HS-5 (cell line): ENCODE measurements at places on chromosomes 12 and 14.
A peak's percentile ranks its signal among the peaks of the same experiment; 100 is the strongest.

DNA sequence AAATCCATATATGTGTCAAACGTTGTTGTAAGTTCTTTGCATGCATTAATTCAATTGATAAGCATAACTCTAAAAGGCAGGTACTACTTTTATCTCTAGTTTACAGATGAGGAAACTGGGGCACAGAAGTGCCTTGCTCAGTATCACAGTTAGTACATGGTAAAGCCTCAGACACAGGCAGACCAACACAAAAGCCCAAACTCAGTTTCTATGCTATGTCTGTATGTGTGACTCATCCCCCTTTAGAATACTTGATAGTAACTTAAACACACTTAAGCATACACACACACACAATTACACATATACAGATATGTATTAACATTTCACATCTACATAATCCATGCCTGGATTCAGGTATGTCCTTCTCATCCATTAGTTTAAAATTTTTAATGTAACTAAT lies 88.0 kb downstream of the EPS8 start:
- DNase-seq, result no peak

DNA sequence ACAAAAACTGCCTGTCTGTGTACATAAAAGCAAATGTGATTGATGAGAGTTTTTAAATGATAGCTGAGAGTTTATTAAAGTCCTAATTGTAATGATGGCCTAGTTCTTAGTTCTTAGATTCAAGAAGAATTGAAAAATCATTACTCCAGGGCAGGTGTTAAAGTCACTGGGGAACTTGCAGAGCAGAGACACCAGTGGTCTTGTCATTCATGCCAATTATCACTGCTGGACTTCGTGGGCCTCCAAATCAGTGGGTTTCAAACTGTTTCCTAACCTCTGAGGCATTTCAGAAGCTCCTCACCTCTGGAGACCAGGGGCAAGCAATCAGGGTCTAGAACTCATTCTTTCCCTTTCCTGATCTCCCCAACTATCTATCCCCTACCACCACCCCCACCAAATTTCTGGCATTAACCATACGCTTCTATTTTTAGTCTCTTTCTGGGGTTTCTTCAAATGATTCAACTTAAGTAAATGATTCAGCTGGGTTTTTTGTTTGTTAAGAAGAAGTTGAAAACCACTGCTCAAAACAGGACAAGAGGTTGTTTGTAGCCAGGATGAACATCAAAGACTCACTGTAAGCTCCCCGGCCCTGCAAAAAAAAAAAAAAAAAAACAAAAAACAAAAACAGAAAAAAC lies 80.1 kb downstream of the CEP83 start:
- no peak for DNase-seq

DNA sequence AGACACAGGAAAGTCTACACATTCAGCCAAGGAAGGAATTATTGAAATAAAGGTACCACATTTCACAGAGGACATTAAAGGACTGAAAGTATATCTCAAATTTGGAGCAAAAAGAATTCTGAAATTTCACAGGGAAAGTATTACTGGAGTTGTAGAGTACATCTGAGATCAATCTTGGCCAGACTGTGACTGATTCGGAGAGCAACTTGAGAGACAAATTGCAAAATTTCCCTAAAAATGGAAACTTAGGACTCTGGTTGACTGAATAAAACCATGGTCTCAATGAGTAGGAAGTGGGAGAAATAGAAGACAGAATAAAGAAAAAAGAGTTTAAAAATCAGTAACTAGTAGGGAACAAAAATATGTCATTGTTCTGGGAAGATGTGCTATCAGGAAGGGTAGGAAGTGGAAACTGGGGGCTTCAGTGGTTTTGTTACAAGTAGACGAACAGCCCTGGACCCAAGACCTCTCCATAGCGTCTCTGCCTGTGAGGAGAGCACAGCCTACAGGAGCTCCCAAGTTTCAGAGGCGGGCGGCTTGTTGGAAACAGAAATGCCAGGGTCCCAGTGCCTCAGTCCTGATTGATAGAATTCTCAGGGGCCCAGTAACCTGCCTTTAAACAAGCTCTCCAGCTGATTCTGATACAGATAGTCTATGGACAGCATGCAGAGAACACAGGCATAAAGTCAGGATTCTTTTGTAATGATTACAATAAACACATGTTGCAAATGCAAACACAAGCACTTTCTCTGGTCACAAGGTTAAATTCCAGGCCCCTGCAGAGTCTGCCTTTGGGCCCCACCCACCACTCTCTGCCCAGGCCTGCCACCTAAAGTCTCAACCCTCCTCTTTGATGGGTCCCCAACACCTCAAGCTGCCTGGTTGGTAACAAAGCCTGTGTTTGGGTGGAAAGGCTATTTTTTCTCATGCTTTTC lies 63.1 kb downstream of the BBS10 start:
- DNase-seq, result peak; percentile 37

DNA sequence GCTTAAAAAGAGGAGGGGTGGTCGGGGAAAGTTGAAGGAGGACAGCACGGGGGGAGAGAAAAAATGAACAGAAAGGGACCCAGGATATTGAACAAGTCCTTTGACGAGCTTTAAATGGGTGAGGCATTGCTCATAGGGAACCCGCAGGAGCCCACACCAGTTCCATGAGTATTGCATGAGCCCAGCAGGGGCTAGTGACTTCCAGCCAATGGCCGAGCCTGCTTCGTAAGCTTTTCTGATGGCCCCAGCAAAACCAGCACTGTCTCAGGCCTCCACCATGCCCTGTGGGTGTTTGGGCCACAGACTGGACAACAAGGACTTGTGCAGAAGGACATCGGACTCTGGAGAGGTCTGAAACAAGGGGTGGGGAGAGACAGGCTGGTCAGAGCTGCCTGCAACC lies 109.5 kb downstream of the ZFP36L1 start:
- no peak for DNase-seq

GRCh38 chr12:120062976-120063579 lies 53.5 kb downstream of the RAB35 start:
- DNase-seq, result no peak

DNA sequence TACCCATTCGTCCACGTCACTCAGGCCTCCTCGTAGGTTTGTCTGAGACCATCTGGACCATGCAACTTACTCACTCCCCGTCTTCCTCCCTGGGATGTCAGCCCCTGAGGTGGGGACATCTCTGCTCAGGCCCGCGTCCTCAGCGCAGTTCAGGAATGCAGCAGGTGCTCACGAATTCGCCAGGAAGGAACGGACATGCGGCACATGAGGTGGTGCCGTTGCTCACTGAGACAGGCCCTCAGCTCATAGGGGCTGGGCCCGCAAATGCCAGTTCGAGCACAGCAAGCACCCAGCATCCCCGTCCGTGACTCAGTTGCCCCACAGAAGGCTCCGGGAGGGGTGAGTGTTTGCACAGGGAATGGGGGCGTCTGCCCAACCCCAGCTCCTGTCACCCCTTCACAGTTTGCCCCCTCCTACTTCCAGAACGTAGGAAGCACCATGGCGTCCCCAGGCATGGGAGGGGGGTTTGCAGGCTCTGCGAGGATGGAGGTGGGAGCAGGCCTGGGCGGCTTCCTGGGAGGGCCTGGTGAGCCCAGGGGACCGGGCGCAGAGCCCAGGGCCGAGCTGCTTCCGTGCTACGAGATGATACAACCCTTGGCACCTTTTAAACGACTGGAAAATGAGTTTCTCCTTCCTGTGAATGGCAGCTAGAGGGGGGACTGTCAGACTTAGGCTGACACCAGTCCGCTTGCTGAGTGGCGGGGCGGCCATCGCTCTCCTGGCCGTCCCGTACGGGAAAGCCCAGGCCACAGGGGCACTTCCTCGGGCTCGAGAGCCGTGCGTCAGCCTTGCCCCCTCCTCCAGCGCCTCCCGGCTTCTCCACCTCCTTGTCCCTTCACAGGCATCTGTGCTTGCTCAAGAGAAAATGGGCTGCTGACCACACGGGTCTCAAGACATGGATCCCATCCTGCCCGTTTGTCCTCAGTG lies 6.9 kb downstream of the GALNT9 start:
- no peak for DNase-seq

DNA sequence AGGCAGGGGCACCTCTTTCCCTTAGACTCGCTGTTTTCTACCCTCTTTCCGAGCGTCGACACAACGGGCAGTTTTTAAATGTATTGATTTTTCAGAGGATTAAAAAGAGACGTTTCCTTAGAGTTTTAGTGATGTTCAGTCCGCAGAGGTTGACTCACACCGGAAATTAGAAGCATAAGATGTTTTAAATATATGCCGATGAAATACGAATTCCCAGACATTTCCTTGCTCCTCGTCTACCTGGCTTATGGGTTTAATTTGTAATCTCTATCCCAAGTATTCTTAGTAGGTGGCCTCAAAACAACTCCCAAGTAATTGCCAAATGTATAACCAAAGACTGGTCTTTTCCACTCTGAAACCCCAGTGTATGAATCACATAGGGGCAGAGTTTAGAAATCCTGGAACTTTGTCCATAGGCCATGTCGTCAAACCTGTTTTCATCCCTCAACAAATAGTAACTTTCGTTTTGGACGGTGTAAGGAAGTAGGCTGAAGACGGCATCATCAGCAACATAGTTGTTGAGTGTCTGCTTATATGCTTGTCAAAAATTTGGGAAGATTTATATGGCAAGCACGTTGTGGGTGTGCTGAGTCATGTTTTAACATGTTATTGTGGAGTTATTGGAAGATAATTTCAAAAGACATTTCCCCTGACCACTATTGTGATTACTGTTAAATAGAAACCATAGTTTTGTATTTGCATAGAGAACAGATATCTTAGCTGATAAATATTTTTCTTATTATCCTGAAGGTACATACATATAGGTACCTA lies 824 bp downstream of the TBK1 start:
- peak; percentile 78 for DNase-seq

DNA sequence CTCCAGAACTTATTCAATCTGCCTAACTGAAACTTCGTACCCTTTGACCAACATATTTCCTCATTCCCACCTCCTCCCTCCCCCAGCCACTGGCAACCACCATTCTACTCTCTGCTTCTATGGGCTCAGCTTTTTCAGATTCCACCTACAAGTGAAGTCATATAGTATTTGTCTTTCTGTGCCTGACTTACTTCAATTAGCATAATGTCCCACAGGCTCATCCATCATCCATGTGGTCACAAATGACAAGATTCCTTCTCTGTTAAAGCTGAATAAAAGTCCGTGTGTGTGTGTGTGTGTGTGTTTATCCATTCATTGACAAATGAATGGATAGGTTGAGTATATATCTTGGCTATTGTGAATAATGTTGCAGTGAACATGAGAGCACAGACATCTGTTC lies 1.3 kb upstream of the C14orf39 start:
- no peak for DNase-seq

- DNase-seq, result peak; percentile 6
Observed at GRCh38 chr12:107992870-107993451, 136.1 kb upstream of the WSCD2 start.

GRCh38 chr12:2344885-2345284 lies 292.1 kb downstream of the CACNA1C start:
- no peak for DNase-seq

- DNase-seq, result no peak
Observed at GRCh38 chr14:84458881-84459280, 1071.1 kb upstream of the FLRT2 start.

DNA sequence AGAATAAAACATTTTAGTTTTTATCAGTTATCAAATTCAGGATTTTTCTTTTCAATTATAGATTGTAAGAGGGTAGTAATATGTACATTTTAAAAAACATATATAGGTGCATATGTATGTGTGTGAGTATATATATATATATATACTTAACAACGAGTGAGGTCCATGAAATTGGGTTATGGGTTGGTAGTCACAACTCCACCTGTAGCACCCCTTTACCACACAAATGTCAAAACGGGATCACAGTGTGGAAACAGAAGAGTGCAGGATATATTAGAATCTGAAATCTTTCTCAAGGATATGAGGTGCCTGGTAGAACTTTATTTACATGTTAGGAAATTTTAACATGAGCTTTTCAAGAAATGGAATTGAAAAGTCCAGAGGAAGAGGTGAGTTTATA lies 31.3 kb downstream of the MIA2 start:
- no peak for DNase-seq

GRCh38 chr14:96956464-96957239 lies 159.5 kb downstream of the VRK1 start:
- DNase-seq, result no peak

GRCh38 chr12:46783871-46784270 lies 41.9 kb downstream of the SLC38A4 start:
- DNase-seq, result no peak

- DNase-seq, result no peak
Observed at GRCh38 chr14:106518054-106518943, 991.9 kb downstream of the TMEM121 start.

- DNase-seq, result no peak
Observed at GRCh38 chr12:46451276-46452021, 78.9 kb upstream of the SLC38A2 start.

- no peak for DNase-seq
Observed at GRCh38 chr12:67714648-67715047, 66.1 kb downstream of the DYRK2 start.
